Stimulated activated CD8-positive, alpha-beta memory T cell treated with anti-CD3 and anti-CD28 coated beads, Interleukin-15, amount 100 ng/mL, for 48 hours (primary cell): ENCODE measurements at places on chromosomes 7 and 10.

- DNase-seq, result no peak
These were observed at the start of gene KIAA1217 for GRCh38 chr10:24208661-24209431. Gene KIAA1217 (plus strand): TSS chr10:24209138. CDS start chr10:24209194, 56 bp downstream.

GRCh38 chr7:49631960-49632359 lies 141.5 kb upstream of the VWC2 start:
- DNase-seq, result no peak

DNA sequence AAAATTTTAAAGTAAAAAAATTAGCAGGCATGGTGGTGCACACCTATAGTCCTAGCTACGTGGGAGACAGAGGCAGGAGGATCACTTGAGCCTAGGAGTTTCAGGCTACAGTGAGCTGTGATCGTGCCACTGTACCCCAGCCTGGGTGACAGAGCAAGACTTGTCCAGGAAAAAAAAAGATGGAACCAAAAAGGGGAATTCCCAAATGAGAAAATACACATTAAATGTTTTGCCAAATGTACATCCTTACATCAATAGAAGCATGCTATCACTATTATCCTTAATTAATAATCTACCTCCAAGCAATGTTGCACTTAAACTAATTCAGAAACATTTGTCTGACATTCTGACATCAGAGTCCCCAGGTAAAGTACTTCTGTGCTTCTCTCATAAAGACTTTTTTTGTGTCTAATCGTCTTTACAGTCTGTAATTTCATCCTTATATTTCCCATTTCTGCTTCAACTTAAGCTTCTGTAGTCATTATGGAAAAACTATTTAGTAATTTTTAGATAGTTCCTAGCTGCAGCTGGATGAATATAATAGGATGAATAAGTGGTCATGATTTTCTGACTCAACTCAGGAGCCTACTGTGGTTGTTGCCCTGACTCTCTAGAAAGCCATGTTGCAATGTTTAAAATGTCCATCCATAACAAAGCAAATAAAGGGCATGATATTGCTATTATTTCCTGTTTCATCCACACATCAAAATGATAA lies 57.7 kb downstream of the MYPN start:
- no peak for DNase-seq

DNA sequence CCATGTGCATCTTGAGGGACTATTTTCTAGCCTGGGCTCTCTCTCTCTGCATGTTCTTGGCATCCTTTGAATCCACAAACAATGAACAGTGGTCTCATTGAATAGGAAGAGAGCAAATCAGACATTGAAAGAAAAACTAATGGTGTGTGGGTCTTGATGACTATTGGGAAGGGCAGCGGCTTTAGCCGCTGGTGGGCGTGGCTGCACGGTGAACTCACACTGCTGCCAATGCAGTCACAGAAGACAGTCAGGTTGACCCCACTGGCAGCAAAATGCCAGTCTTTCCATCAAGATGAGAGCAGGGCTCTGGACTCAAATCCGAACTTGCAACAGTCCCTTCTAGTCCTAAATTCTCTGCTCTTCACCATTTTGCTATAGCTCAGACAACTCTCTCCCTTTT lies 91.0 kb downstream of the ADARB2 start:
- DNase-seq, result no peak

DNA sequence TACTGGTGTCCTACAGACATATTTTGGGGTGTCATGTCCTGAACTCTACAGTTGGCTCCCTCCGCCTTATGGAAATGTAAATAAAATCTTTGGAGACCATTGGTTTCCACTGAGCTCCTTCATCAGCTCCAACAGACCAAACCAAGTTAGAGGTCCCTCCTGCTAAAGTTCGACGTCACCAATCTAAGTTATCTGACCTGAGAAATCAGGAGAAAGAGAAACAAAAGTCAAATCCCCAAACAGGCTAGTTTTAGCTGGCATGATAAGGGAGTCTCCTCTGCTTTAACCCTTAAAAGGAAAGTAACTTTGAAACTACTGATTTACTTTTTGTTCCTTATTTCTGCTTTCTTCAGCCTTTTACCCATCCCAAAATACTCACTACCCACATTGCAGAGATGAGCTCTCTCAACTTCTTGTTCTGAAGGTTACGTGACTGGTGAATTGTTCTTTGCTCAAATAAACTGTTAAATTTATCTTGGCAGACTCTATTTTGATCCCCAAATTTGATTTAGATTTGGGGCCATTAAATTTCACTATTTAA lies 39.9 kb downstream of the AVL9 start:
- no peak for DNase-seq

GRCh38 chr10:129275886-129276285 lies 191.2 kb upstream of the MGMT start:
- no peak for DNase-seq

- DNase-seq, result no peak
These were observed 125.1 kb upstream of the LYZL1 start for GRCh38 chr10:29163746-29164145.

- DNase-seq, result no peak
These were observed at the start of gene KEL for GRCh38 chr7:142961973-142962926. Gene KEL (minus strand): TSS chr7:142962363. CDS start chr7:142962206, 157 bp downstream.

GRCh38 chr7:98785929-98786571 lies 83.8 kb downstream of the TMEM130 start:
- DNase-seq, result no peak

- no peak for DNase-seq
These were observed 273.6 kb downstream of the PLXDC2 start for GRCh38 chr10:20089879-20090278.

DNA sequence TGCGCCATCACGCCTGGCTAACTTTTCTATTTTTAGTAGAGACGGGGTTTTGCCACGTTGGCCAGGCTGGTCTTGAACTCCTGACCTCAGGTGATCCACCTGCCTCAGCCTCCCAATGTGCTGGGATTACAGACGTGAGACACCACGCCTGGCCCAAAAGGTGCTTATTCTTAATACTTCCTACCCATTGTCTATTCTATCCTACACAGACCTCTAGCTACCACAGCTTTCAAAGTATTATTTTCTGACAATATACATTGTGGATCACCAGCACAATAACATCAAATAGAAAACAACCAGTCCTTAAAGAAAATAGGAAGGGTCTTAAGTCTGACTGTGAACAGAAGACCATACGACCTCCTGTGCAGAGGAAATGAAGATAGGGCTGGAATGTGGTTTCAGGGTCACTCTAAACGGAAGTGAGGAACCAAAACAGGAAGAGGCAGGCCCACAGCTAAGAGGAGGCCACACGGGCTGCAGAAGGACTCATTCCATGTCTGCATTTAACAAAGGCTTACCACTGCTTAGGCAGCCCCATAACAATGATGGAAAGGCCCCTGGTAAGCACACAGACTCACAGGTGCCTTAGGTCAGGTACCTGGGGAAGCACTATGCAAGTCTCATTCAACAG lies 115.2 kb downstream of the ZFAND4 start:
- DNase-seq, result no peak

DNA sequence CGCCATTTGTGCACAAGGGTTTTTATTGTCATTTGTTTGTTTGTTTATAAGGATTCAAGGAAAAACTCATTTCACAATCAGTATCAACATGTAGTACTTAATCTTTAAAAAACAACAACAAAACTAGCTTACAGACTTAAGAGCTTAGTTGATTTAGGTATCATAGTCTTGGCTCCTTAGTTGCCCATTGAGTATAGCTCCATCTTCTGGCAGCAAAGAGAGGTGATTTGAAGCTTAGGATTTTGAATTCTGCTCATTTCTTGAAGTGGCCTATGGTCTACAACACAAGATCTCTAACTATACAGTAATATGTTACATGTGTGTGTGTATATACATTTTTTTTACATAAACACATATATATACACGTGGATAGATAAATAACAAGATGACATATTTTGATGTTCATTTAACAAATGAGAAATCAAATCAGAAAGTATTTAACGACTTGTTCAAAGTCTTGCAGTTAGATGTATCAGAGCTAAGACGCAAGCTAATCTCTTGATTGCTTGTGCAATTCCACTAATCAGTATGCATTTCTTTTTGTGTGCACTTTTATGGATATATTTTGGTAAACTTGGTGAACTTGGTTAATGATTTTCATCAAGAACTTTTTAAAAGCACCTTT lies 307.3 kb downstream of the CAMK1D start:
- no peak for DNase-seq

GRCh38 chr7:39741942-39742623 lies 118.7 kb downstream of the RALA start:
- DNase-seq, result peak; percentile 21

DNA sequence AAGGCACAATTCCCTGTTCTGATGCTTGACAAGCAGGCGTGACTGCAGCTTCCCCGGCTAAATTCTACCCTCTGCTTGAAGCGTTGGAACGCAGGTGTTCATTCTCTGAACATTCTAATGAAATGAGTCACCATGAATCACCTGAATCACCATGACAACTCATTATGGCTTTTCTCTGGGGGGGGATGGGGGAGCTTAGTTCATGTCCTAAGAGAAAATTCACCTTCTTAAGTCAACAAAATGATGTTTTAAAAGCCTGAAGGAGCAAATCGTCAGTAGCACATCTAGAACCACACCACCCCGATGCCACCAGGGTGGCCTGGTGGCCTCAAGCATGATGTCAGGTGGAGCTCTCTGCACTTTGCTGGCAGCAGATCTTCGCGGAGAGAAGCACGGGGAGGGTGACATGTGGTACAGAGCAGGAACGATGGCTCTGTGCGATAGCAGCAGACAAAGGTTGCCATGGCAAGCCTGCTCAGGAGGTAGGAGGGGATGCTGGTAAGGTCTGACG lies 33.7 kb downstream of the DDC start:
- DNase-seq, result peak; percentile 8

GRCh38 chr10:82496114-82496513 lies 621.1 kb downstream of the NRG3 start:
- no peak for DNase-seq

GRCh38 chr10:23864631-23865147 lies 344.2 kb upstream of the KIAA1217 start:
- DNase-seq, result no peak

- no peak for DNase-seq
These were observed 756.6 kb upstream of the C7orf33 start for GRCh38 chr7:147833970-147834369.

- DNase-seq, result peak; percentile 48
These were observed 667 bp downstream of the KLLN start for GRCh38 chr10:87862679-87863052.

GRCh38 chr10:101292194-101293006 lies 61.6 kb upstream of the BTRC start:
- DNase-seq, result no peak

DNA sequence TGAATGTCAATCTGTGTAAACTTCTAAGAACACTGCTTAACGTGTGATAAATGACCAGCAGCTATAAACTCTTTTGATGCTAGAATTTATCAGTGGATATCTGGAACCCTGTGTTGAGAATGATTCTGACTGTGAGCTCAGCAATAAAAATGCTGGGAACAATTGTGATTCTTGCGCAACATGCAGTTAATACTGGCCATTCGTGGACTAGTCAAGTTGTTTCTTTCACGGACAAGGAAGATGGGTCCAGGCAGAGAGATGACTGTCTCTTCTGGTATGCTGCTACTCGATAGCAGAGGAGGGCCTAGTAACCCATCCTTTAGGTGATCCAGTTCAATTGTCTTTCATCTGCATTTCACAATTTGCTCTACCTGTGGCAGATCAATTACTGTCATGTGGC lies 394.8 kb upstream of the IGFBP3 start:
- DNase-seq, result no peak

- no peak for DNase-seq
These were observed 375.2 kb downstream of the ARL4A start for GRCh38 chr7:13062631-13063030.

DNA sequence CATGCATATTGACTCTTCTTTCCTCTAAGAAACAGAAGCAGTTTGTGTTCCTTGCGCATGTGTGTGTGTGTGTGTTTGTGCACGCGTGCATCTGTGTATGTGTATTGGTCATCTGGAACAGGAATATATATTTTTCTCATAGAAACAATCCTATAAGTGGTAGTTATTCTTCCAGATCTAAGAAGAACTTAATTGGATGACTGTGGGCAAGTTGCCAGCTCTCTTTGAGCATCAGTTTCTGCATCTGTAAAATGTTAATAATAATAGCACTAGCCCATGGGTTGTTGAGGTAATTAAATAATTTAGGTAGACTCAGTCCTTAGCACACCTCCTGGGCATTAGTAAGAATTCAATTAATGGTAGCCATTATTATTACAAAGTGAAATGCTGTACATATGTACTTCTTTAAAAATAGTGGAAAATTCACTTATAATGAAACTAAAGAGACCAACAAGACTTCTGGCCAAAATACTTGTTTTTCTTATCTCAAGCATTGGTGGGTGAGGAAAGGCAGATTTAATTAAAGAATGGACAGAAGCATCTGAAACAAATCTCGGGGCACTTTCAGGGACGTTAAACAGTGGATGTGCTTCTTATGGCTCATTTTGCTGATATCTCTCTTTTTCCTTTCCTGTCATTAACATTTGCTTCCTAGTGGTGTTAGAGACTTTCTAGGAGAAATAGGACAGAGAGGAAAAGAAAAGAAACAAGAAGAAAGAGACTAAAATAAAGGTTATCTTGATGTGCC lies 124.9 kb upstream of the HABP2 start:
- DNase-seq, result no peak

GRCh38 chr7:114128880-114129279 lies 210.1 kb upstream of the PPP1R3A start:
- DNase-seq, result no peak

DNA sequence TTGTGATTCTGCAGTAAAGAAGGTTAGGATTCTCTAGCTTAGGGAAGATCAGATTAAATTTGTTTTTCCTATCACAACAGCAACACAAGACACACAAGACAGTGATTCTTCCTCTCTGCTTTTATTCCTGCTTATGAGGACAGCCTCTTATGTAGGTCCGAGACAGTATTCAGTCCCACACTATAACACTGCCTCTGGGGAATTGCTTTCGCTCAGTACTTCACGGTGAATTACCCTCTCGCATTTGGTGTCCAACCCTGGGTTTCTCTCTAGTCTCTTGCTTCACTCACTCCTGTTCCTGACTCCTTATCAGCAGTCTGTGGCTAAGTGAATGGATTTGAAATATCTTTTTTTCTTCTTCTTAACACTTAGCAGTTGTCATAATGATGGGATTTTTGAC lies 1.7 kb downstream of the HIF1AN start:
- no peak for DNase-seq

- DNase-seq, result no peak
These were observed 18.1 kb upstream of the SORBS1 start for GRCh38 chr10:95579292-95579691.

GRCh38 chr7:95632609-95633008 lies 36.3 kb upstream of the PDK4 start:
- DNase-seq, result no peak

- DNase-seq, result no peak
These were observed 42.6 kb upstream of the HECTD2 start for GRCh38 chr10:91367558-91367957.

GRCh38 chr10:71597821-71598498 lies 121.6 kb downstream of the C10orf105 start:
- DNase-seq, result no peak
